ENCODE measurements at places on chromosomes 11 and 22.

DNA sequence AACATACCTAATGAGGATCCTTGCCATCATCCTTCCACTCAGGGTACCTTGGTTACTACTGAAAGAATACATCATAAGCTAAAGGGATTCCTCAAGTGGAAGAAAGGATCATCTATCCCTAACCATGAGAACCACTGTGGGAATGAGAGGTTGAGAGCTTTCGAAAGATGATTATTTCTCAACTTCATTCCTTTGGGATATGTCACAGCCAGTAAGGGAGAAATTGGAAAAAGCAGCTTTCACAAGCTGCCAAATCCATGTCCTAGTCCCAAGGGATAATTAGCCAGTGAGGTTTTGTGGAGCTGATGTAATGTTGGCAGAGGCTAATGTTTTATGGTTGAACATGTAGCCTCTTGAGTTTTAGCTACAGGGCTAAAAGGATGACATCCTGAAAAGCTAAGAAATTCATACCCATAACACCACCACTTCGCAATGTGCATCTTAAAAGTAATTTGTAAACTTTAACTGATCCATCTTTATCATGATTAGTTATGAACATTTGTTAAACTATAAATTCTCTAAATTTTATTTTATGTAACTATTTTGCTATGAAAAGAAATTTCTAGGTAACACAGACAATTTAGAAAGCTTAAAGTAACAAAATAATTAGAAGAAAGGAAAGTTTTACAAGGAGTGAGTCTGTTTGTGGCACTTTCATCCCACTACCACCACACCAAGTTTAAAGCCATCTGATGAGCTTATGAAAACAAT lies 123.9 kb downstream of the MRTFA start:
- DNase-seq = no peak

GRCh38 chr11:83364500-83365045 lies 78.4 kb upstream of the CCDC90B start:
- no peak for DNase-seq

DNA sequence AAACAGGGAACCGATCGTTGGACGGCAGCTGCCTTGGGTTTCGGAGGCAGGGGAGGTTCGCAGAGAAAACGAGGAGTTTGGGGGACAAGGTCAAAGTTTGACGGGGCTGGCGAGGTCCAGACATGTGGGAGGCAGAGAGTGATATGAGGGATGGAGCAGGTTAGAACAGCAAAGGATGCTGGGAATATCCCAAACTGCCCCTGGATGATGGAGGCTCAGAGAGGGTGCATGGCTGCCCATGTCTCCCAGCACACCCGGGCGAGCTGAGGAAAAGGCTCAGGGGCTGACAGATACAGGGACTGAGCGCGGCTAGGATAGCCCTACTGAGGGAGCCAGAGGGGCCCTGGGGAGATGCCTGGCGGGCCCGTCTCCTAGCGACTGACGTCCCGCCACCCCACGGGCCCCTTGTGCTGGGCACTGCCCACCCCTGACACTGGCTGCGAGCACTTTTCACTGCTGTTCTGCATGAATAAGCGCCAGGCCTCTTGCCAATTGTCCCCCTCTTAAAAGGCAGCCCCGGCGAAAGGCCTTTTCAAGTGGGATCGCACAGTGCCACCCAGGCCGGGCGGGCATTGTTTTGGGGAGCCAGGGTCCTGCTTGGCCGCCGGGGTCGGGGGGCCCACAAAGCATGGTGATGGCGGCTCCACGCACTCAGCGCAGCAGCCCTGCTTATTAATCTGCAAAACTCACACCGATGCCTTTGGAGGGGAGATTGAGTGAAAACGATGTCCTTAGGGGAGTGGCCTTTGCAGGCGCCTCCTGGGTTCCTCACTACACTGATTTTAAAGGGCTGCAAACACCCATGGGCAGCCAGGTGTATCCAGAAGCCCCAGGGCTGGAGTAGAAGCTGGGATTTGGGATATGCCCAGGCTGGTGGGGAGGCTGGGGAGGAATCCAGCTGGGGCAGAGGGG lies 90.0 kb upstream of the LINC01488 start:
- DNase-seq = no peak

DNA sequence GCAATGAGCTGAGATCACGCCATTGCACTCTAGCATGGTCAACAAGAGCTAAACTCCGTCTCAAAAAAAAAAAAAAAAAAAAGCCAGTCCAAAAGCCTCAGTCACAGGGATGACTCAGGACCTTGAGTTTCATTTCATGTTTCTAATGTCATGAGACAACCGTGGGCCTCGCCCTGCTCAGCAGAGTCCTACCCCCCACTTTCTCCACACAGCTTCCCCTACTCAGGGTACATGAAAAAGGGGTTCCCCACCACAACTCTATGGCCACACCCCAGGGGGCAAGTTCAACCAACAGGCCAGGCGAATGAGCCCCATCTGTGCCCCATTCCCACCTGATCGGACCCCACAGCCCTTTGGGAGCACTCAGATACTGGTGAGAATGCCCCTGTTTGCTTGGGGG lies 24.3 kb upstream of the ADA2 start:
- peak; percentile 18 for DNase-seq

DNA sequence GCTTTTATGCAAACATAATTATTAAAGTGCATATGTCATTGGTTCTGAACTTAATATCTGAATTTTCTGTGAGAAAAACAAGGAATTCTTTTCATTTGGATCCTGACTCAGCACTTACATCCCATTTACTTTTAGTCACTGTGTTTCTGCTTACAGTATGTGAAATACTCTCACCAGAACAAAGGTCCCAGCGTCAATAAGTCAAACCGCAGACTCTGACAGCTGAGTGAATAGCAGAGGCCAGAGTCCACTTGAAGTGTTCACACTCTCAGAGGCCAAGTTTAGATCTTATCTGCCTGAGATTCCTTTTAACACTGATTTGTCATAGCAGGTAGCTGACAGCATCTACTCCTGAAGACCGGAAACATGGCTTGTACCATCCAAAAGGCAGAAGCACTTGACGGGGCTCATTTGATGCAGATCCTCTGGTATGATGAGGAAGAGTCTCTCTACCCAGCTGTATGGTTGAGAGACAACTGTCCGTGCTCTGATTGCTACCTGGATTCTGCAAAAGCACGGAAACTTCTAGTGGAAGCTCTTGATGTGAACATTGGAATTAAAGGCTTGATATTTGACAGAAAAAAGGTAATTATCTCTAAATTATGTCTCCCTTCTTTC lies 14.6 kb downstream of the BBOX1 start:
- no peak for DNase-seq

- no peak for DNase-seq
Observed at GRCh38 chr11:100855466-100856067, 168.5 kb downstream of the ARHGAP42 start.

DNA sequence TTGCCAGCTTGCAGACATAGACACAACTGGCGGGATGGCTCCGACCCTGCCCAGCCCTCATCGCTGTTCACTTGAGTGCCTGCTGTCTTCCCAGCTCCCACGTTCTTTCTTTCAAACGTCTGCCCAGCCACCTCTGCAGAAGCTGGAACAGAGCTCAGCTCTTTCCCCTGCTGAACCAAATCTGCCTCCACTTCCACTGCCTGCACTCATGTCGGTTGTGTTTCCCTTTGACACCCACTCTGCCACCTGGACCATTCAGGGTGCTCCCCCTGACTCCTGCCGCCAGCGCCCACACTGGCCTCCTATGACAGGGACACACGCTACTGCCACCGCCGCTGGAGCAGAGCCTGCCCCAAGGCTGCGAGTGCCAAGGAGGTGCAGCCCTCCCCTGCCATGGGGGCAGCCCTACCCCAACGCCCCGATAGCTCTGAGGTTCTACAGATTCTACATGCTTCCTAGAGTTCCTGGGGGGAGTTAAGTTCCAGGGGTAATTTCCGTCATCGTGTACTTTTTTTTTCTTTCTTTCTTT lies 37.9 kb downstream of the TST start:
- DNase-seq = no peak

DNA sequence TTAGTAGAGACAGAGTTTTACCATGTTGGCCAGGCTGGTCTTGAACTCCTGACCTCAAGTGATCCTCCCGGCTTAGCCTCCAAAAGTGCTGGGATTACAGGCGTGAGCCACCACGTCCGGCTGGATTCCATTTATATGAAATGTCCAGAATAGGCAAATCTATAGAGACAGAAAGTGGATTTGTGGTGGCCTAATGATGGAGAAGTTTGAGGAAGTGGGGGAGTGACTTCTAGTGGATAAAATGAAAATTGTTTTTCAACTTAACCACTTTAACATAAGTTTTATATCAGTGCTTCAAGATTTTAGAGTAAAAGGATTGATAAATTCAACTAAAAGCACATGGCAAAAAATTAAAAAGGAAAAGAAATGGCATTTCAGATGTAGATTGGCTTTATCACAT lies 66.2 kb downstream of the HIPK3 start:
- no peak for DNase-seq

DNA sequence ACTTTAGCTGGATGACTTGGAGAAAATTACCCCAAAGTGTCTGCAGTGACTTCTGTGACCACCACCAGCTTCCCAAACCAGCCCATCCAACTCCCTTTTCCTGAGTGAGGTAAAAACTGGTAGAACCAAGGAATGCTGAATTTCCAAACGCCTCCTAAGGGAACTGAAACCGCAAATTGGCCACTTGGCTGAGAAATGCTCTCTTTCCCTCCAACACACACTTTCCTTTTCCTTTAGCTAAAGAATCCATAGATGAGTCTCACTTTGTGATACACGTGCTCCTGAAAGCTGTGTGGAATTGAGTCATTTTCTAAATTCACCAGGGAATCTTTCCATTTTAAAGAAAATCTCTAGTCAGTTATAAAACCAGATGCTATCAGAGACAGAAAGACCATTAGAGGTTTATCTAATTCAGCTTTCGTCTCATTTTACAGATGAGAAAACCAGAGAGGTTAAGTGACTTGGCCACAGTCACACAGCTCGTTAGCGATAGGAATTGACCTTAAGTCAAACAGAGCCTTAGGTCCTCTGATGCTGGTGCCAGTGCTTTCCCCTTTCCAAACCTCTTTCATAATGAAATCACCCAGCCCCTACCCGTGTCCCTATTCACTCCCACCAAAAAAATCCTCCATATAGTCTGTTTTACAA lies 137.2 kb downstream of the COMMD9 start:
- no peak for DNase-seq

- DNase-seq = no peak
Observed at GRCh38 chr11:71120471-71120896, 131.9 kb downstream of the SHANK2 start.

DNA sequence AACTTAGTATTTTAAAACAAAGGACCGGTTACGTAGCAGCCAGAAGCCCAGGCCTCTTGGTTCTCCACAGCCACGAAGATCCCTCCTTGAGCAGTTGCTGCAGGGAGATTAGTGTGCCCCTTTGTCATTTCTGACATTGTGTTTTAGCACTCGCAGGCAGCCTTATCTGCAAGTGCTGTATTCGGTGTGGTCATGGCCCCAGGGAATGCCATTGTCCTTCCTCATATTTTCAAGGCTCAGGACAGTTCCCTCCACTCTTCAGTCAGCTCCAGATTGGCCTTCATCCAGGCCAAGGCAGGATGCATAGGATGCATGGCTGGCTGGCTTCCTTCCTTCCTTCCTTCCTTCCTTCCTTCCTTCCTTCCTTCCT lies 88.5 kb downstream of the ZBTB16 start:
- no peak for DNase-seq

DNA sequence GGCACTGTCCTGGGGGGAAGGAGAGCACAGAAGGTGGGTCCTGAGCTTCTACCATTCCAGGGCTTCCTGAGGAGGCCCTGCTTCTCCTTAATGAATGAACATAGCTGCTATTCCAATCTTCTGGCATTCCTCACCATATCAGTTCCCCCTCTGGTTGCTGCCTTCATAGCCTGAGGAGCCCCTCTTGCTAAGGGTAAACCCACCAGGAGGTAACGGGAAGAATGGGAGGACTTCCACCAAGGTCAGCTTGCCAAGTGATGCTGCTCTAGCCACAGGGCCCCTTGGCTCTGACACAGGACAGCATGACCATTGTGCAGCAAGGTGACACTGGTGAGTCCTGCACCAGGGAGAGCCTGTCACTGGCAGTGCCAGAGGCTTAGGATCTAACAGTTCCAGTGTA lies 1022.5 kb downstream of the TBC1D22A start:
- DNase-seq = no peak

- peak; percentile 59 for DNase-seq
Observed at GRCh38 chr22:37121887-37122591, 12.5 kb upstream of the TMPRSS6 start.

DNA sequence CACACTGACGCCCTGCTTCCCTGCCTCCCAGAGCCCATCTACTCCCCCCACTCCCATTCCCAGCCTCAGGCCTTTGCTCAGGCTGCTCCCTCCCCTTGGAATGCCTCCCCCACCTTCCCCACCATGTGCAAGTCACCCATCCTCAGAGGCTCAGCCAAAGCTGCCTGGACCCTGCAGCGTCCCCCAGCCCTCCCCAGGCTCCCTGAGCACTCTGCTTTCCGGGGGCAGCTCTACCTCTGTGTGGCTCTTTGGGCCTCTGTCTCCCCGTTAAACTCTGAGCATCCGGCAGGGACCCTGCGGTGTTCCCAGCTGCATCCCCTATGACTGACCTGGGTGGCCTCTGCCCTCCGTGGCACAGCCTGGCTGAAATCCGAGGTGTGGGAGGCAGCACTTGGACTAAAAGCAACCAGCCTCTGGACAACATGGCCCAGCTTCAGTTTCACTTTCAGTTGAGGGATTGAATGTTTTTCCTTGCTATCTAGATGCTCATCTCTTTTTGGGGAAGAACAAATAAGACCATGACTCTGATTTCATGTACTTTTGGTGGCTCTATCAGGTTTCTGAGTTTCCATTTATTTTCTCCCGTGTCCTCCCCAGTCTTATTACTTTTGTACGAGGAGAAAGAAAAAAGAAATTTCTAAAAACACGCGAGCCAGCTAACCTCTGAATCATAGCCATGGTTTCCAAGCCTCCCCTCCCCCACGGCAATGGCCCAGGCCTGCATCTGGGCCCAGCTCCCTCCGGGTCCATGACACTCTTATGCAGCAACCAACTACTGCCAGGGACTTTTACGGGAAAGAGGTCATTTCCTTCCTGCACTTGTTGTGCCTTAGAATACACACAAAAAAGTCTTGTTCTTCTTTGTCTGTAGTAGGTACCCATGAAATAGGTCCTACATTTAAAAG lies 3.8 kb downstream of the APOL3 start:
- peak; percentile 56 for DNase-seq

DNA sequence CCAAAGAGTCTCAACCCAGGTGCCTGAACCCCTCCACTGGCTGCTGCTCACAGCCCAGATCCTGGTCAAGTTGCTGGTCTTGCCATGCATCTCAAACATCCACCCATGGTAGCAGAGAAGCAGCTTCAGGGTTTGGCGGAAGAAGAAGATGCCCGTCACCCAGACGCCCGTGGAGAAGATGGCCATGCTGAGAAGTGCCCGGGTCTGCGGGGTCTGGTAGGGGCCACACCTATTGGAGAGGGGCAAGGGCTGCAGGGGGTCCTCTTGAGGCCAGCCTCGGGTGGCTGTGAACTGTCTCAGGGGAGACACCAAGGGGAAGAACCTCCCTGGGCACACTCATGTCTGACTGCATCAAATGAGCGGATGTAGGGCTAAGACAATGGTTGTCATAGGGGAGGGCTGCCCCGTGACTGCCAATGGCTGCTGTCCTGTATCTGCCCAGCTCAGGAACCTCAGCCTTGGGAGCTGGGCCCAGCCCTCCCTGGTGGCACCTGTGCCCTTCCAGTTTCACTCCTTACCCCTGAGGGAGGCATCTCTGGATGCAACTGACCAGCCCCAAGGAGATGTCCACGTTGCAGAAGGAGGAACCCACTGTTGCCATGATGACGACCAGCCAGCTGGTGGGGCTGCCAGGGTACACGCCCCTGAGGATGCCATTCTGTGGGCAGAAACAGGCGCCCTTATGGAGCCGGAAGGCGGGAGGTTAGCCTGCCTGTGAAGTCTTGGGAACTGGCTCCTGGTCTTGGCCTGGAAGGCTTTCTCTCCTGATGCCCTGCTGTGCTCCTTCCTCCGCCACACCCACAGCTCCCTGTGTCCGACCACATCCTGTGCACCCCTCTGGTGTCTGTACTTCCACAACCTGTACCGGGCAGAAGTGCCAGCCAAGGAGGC lies 1.2 kb downstream of the CPT1B start:
- DNase-seq = peak; percentile 50
